Stimulated activated CD4-positive, alpha-beta T cell treated with anti-CD3 and anti-CD28 coated beads, Interleukin-12 subunit alpha, Interleukin-12 subunit beta, amount 100 ng/mL, for 4 hours (primary cell): ENCODE measurements at places on chromosomes 12 and 14.

DNA sequence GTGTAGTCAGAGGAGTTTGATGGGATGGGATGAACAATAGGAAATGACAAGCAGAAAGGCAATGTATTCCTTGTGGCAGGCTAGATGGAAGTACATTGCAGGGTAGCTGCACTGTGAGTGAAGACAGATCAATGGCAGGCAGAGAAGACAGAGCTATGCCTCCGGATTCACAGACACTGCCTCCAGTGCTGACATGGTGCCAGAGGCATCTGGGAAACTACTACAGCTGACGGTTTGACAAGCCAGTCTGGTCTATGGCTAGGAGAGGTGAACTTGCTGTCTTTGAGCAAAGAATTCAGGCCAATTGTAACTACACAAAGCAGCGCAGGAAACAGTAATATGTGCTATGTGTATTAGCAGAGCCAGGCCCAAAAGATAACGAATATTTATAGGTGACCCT, 193.5 kb downstream of the DIO2 start:
- no peak for DNase-seq

GRCh38 chr14:102878970-102879460, 43.4 kb upstream of the AMN start:
- no peak for DNase-seq

DNA sequence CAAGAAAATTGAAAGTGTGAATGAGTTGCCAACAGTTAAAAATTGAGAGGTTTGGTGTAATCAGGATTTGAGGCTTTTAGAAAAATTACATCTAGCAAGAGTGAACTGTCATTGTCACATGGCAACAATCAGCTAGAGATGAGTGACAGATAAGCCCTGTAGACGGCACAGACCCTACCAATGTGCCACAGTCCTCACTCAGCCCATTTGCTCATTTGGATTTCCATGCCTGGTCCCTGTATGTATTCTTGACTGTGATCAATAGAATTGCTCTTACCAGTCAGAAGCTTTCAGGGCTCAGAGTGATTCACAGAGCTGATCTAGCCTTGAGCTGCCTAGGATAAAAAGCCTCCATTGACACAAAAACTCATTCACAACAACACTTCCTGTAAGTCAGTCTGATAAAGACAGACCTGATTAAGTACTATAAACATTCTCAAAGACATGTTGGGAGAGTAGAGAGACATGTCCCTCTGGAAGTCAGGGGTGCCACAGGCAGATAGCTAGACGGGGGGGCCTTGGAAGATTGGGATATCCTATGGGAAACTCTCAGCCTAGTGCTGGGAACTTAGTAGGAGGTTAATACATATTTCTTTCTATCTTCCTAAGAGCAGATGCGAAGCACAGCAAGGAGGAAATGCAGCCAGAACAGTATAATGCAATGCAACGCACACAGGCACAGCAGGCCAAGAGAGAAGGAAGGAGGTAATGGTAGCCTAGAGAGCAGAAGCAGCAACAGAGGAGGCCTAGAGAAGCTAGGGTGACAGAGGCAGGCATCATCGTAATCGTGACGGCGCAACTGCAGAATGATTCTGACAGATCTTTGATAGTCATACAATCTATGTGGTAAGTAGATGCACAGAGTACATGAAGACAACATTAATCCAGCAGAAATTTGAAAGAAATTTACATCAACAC, 2.0 kb upstream of the PELI2 start:
- DNase-seq = no peak

- DNase-seq = no peak
These were observed 260.7 kb downstream of the SSPN start for GRCh38 chr12:26455936-26456574.

GRCh38 chr14:54392131-54392859, 4.5 kb upstream of the CDKN3 start:
- DNase-seq = no peak

DNA sequence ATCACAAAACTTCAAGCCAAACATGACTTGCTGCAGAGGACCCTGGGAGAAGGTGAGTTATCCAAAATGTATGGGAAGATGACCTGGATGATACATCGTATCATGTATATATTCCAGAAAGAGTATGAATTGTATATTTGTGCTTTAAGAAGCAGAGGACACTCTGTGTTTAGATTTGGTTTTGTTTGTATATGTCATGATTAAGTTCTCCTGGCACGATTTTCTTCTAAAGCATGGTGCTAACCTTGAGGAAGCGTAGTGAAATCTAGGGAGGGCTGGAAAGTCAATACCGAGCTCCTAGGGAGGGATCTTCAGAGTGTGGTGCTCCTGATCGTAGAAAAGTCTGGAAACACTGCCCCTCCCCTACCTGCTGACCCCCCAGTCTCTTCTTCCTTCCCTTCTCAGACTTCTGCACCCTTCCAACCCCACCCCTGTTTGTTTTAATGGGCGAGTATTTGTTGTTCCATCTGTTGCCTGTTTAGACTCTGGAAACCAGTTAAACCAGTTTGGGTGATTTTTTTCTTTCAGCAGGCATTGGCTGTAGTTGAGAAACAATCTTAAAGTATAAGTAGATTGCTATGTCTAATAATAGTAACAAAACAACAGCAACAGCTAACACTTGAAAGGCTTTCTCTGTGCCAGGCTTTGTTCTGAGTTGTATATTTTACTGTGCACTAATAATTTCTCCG, 141.6 kb downstream of the KICS2 start:
- DNase-seq = no peak
